ENCODE measurements at places on chromosomes 11 and 22. TPM values are rescaled to one million over a fixed set of nuclear protein-coding genes. Genes with fewer than 3 reads are reported as not detected.

Gene SORL1
- total RNA-seq, result 7.1 TPM

- no peak for DNase-seq
Observed at GRCh38 chr22:30313527-30314363, 13.0 kb downstream of the TBC1D10A start.

GRCh38 chr22:24926849-24927579 is 19.5 kb downstream of the LHFPL7 start:
- DNase-seq, result no peak

Gene OR8D1
- not detected for total RNA-seq

DNA sequence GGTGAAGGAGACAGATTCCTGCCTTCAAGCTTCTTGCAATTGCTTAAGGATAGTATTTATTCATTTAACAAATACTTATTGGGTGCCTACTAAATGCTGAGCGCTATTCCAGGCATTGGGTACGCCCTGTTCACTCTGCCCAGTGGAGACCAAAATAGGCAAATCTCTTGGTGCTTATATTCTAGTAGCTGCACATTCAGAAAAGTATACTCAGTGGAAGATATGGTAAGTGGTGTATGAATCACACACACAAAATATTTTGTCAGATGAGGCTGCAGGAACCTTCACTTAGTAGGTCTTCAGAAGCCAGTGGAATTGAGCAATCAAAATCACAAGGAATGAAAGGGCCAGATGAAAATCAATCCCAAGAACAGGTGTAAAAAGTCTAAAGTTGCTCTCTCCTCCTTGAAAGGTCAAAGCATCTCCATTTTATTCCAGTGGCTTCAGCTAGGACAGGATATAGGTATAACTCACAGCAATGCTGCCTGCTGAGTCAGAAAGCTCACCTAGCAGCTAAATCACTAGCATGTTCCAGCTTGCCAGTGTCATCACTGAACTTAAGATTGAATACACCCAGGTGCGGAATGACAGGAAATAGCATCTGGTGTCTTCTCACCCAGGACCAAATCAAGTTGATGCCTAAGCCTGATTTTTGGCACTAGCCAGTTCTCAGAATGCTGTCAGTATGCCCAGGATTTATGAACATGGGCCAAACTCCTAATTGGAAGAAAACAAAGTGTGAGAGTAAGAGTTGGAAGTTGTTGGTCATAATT is 83.9 kb downstream of the AMOTL1 start:
- no peak for DNase-seq

DNA sequence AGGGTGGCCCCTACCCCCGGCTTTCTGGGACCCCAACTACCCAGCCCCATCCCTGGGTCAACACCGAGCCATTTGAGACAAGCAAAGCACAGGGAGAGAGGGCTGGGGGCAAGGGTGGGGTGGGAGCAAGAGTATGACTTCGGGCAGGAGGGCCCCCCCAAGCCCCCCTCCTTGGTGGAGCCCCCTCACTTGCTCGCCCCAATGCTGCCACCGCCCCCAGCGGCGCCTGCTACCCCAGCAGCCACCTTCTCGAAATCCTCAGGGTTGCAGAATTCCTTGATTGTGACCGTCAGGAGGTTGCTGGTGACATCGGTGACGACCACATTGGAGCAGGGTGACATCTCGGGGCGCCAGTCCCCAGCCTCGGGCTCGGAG is 6.0 kb downstream of the CBX6 start:
- no peak for DNase-seq

Data from left ventricle myocardium inferior (tissue), 1 donor.